Activated gamma-delta T cell (primary cell): ENCODE measurements at places on chromosomes 5 and 9.

- DNase-seq = no peak
Observed at GRCh38 chr5:131757830-131758519, 38.8 kb downstream of the FNIP1 start.

- no peak for DNase-seq
Observed at GRCh38 chr5:38796742-38797108, 49.1 kb upstream of the OSMR start.

DNA sequence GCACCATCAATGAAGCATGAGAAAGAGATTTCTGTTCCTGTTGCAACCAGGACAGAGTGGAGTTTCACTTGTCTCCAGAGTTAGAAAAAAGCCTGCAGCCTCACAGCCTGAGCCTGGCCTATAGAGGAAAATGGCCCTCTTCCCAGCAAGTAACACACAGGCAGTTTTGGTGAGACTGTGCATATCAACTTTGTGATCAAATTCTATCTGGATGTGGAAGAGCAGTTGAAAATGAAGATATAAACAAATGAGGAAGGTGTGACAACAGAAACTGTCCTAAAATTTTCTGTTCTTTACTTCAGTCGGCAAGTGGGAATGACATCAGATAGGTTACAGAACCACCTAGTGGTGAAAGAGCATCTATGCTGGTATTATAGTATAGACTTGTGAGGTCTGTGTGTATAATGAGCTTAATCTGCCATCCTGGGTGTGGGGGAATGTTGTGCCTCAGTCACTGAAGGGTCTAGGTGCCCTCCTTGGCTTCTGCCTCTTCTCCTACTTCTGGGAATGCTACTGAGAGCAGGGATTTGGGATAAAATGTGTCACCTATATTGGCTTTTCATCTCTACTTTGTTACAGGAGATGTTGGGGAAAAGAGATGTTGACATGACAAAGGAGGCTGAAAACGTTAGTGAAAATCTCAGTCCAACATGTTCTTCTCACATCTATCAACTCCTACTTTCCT is 28.2 kb downstream of the YIPF5 start:
- DNase-seq = no peak

- DNase-seq = no peak
Observed at GRCh38 chr9:86652736-86653135, 294.6 kb downstream of the GAS1 start.

GRCh38 chr5:102811972-102812371 is 56.9 kb downstream of the PAM start:
- no peak for DNase-seq

GRCh38 chr5:143241892-143242291 is 161.6 kb downstream of the NR3C1 start:
- no peak for DNase-seq

DNA sequence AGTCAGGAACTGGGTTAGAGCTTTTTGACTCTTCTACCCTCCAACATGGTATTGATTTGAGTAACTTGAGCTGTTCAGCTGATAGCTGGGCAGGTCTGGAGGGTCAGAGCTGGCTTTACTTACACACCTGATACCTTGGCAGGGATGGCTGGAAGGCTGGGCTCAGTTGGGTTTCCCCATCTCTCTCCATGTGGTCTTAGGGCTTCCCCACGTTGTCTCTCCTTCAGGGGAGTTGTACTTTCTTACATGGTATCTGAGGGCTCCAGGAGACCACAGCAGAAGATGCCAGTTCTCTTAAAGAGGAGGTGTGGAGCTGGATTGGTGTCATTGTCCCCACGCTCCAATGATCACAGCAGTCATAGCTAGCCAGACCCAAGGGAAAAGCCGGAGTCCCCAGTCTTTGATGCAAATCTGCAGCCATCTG is 25.6 kb downstream of the ISOC1 start:
- DNase-seq = no peak

GRCh38 chr5:181027452-181028031 is 12.5 kb upstream of the BTNL9 start:
- DNase-seq = no peak

GRCh38 chr5:169503886-169504285 is 79.7 kb upstream of the SPDL1 start:
- DNase-seq = no peak

DNA sequence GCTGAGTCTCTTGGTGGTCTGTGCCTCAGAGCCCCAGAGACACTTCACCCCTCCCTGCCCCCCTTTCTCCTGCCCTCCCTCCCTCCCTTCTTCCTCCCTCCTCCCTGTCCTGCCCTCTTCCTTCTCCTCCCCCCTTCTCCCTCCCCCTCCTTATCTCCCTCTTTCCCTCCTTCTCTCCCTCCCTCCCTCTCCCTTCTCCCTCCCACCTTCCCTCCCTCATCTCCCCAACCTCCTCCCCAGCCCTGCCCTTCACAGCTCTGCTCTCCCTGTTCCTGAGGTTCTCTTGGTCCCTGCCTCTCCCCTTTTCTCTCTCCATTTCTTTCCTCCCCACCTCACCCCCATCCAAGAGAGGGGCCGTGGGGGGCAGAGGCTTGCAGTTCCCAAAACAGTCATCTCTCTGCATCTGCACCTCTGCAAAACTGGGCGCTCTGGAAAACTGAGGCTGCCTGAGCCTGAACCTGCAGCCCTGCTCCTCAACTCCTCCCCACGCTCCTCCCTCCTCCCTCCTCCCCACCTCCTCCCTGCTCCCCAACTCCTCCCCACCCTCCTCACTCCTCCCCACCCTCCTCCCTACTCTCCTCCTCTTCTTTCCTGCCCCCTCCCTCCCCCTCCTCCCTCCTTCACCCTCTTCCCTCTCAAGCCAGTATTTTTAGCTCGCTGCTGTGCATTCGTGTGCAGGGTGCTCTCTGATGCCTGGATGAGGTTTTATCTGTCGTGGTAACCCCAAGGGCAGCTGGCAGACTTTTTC is 219.1 kb downstream of the C9orf50 start:
- no peak for DNase-seq

DNA sequence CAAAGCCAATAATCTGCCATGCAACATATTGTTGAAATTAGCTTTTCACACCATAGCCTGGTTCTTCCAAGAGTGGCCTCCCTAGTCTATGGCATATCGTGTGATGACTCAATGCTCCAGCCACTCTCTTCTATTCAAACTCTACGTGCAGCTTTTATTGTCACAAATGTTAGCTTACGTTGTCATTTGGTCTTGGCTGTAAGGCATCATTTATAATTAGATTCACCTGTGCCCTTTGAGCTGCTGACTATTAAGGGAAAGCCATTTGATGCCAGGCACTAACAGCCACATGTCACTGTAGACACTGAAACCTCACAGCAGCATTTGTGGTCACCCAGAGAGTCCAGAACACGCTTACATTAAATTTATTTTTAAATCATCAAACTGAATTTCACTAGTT is 66.8 kb downstream of the APBA1 start:
- DNase-seq = no peak
